Body of pancreas (tissue), 4 donors: ENCODE measurements at places on chromosomes 5 and 9.

DNA sequence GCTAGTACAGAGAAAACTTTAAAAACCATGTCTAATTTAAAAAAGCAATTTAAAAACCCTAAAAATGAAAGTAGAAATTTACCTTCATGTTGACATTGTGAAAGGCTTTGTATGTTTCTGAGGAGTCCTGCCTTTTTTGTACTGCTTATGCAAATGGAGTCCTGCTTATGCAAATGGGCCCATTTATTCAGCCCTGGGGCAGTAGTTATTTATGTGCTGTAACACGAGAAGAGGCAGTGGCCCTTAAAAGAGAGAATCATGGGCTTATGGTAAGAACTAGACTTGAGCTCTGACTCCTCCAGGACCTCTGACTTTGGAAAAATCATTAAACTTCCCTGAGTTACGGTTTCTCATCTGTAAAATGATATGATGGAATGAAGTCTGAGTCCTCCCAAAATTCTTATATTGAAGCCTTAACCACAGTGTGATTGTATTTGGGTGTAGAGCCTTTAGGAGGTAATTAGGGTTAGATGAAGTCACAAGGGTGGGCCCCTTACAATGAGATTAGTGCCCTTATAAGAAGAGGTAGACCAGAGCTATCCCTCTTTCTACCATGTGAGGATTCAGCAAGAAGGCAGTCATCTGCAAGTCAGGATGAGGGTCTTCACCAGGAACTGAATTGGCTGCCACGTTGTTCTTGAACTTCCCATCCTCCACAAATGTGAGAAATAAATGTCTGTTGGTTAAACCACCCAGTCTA, 447.8 kb upstream of the CD180 start:
- no peak for DNase-seq

GRCh38 chr5:173003360-173003759, 19.8 kb downstream of the ATP6V0E1 start:
- DNase-seq: no peak

- peak; percentile 16 for DNase-seq
These were observed 66.1 kb downstream of the PAPPA start for GRCh38 chr9:116219686-116220085.

GRCh38 chr5:152256580-152256979, 148.5 kb downstream of the NMUR2 start:
- no peak for DNase-seq

GRCh38 chr9:4686112-4686511, 6.7 kb downstream of the CDC37L1 start:
- no peak for DNase-seq

GRCh38 chr5:30968971-30969370, 224.5 kb upstream of the CDH6 start:
- no peak for DNase-seq

GRCh38 chr5:74109344-74109743, 483.3 kb downstream of the ARHGEF28 start:
- DNase-seq: no peak

- DNase-seq: no peak
These were observed 4.5 kb downstream of the DCAF12 start for GRCh38 chr9:34121996-34122395.

DNA sequence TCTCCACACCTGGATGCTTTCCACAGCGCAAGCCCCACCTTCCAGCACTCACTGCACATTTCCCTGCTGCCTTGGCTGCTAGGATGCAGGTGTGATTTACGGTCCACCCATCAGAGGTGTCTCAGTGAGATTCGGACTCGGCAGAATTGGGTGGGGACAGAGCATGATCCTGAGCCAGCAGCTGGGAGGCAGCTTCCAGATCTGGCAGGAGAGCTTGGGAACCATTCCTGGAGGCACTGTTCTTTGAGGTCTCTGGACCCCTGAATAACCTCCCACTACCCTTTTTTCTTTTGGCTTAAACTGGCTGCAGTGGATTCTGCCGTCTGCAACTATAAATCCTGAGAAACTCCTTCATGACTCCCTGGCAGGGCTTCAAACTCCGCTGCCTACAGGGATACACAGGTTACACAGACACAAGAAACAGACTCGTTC, 99.6 kb upstream of the PHYKPL start:
- no peak for DNase-seq

DNA sequence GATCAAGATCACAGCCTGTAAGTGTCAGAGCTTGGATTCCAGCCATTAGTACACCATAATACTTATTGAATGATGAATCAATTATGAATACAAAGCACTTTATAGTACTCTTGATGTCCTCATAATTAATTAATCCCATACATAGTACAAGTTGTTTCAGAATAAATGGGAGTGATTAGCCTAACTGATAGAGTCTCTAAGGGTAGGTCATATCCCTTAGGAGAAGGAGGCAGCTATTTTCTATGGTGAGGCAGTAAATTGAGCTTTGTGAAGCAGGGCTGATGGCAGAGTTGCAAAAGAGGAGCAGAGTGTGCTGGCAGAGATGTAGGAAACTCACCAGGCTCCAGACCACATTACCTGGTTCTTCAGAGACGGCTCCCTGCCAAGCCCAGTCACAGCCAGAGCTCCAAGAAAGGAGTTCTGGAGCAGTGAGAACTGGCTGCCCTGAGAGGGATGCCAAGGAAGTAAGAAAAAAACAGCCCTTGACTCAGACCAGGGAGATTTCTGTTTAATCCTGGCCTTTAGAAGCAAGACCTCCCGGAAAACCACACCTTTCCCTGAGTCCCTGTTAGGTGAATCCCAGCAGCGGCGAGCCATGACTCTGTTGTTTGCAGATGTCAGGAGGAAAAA, 112.9 kb downstream of the SH3TC2 start:
- no peak for DNase-seq

DNA sequence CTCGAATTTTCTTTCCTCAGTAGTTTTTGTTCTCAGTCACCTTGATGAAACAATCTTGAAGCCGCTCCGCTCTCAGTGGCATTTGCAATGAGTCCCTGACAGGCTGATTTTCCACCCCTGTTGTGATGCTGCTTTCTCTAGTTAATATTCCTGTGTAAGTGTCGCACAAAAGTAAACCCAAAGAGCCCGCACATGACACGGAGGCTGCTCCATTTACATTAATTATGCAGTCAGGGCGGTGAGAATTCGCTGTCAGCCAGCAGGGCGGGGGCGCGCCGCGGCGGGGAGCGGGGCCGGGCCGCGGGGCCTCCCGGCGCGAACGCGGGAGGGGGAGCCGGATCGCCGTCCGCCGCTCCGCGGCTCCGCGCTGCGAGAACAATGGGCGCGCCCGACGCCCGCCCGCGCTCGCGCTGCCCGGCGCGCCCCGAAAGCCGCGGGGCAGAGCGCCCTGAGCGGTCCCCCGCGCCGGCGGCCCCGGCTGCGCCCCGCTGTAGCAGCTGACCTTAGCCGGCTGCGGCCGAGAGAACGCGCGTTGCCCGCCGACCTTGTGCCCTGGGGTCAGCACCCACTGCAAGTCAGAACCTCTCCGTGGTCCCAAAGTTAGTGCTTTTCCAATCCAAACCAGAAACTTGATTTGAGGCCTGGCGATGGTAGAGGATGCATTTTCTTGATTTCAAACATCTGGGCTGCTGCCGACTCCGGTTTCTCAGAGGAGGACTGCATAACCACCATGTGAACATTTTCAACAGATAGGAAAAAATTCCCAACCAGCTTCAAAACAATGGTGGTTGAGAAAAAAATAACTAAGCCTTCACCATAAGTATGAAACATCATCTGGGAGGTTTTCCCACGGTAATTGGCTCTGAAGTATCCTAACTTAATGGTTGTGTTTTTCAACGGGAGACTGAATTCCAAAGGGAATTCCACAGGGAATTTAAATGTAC, 142.6 kb downstream of the PBX3 start:
- DNase-seq: peak; percentile 49

DNA sequence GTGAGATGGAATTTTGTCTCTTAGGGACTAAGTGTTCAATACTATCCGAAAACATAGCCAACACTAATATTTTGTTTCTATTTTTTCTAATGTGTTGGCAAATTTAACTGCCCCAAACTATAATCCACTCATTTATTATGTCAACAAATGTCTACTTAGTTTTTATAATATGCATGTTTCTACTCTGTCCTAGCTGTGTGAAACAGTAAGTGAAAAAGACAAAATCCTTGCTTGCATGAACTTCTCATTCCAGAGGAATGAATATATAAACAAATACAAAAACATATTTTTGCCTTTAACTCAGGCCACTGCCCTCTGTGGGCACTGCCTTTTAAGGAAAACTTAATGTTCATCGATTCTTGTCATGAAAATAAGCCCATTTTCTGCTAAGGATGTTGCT, 1275.4 kb upstream of the CDH18 start:
- no peak for DNase-seq

GRCh38 chr5:132417010-132417439, 47.5 kb downstream of the SLC22A5 start:
- DNase-seq: peak; percentile 37

- no peak for DNase-seq
These were observed 26.3 kb downstream of the SEMA5A start for GRCh38 chr5:9519537-9519936.

- DNase-seq: no peak
These were observed 495.2 kb downstream of the AGTPBP1 start for GRCh38 chr9:85246541-85246940.

DNA sequence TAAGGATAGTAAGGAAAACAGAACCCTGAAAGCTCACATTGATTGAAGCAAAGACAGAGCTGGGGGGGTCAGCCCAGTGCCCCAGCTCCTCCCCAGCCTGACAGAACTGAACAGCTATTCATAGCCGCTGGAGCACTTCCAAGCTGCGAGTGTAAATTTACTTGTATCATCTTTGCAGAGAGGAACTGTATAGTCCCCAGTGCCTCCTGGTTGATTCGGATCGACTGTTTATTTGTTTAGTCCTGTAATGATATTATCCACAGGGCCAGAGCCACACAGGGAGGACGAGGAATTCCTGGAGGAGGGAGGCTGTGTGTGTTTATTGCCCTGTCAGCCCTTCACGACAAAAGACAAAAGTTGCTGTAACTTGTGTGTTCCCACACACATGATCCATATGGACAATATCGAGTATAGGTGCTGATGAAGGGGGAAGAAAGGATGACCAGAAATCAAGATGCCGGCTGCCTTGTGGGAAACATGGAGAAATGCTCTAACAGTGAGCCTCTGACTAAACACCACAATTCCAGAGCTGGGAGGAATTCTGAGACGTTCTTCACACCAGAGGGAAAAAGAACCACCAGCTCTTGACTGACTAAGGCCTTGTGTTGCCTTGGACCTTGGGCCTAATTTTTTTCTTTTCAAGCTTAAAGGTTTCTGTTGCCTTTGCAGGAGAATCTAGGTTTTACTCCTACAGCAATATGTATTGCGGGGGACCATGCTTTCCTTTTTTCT, 31.1 kb downstream of the FOXD1 start:
- DNase-seq: no peak

- no peak for DNase-seq
These were observed 81.1 kb upstream of the RPS23 start for GRCh38 chr5:82359272-82359671.

- DNase-seq: no peak
These were observed 4.0 kb downstream of the MAN2A1 start for GRCh38 chr5:109693535-109694400.

DNA sequence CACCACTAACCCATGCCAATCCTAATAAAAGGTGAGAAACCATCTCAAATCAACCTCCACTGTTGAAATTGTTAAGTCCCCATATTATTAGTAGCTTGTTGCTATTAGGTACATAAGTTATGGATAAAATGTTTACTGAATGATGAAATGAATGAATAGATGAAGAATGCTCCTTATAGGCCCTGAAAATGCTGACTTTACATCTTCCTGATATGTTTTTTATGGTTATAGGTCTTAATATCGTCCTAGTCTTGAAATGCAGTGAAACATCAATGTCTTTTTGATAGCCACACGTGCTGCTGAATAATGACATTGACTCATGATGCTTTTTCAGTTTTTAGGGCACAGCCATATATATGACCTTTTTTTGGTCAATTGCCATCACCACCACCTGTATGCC, 277.7 kb downstream of the SAXO1 start:
- no peak for DNase-seq

GRCh38 chr5:36108758-36109460, 42.2 kb upstream of the UGT3A2 start:
- no peak for DNase-seq
